Cardiac septum (tissue), 1 donor: ENCODE measurements at places on chromosomes 12 and 14.

- no peak for DNase-seq
Measured at GRCh38 chr14:35287431-35288013, 4.7 kb upstream of the PSMA6 start.

- DNase-seq: no peak
Measured at GRCh38 chr12:1003600-1004271, 12.7 kb downstream of the ERC1 start.

DNA sequence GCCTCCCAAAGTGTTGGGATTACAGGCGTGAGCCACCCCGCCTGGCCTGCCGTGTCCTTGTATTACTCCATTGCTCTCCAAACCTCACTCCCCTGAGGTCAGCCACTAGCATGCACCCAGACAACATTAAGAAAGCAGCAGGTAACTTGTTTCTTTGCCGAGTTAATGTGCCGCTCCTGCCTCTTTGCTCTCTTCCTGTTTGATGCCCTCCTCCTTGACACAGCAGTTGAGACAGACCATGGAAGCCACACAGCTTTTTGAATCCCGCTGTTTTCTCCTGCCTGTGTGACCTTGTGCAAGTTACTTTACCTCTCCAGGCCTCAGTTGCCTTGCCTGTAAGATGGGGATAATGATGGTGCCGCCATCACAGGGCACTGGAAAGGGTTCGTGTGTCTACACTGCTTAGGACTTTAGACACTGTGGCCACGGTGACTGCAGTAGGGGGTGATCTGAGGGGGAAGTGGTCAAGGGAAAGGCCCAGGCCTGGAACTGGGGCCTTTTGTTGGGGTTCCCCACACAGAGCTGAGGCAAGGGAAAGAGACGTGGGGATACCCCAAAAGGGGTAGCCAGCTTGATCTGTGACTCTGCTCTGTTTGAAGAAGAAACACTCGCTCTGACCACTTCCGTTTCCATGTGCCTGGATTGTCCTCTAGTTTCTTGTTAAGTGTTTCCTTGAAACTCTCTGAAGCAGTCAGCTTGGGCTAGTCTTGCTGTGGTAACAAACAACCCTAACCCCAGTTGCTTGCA lies 69.3 kb downstream of the RIN3 start:
- no peak for DNase-seq

GRCh38 chr12:131389054-131390013 lies 321.6 kb upstream of the SFSWAP start:
- DNase-seq: no peak

DNA sequence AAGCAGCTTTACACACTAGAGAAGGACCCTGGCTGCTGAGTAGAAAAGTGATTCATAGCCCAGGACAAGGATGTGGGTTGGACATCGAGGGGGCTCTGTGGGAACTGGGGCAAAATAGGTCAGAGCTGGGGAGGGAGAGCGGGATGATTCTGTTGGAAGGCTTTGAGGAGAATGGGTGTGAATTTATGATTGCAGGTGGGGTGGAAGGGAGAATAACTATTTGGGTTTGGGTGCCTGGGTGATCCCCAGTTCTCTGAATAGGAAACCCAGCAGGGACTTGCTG lies 13.1 kb downstream of the SERPINA3 start:
- no peak for DNase-seq

DNA sequence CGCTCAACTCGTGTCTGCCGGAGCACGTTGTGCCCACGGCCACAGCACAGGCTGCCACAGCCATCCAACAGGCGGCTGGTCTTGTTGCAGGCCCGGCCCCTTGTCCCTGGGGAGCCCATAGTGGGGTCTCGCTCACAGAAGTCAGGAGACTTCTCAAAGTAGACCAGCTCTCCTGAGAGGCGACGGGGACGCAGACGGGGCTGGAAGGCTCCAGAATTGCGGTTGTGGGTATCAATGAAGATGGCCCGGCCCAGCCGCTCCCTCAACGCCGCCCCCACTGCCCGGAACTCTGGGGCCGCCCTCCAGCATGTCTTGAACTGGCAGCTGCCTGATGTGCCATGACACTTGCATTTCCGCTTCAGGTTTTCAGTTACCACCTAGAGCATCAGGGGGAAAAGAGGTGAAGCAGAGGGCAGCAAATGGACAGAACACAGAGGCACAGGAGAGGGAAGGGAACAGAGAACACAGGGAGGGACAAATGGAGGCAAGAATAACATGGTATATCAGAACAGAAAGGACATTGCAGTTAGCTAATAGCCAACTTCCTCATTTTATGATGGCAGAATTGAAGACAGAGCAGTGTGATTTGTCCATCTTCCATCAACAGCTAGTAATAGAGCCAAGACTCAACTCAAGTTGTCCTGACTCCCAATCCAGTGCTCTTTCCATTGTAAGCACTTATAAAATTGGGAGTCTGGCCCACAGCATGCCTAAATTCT lies 5.2 kb downstream of the WNT10B start:
- DNase-seq: no peak

GRCh38 chr14:31457665-31458659 lies 656 bp upstream of the DTD2 start:
- DNase-seq: no peak

DNA sequence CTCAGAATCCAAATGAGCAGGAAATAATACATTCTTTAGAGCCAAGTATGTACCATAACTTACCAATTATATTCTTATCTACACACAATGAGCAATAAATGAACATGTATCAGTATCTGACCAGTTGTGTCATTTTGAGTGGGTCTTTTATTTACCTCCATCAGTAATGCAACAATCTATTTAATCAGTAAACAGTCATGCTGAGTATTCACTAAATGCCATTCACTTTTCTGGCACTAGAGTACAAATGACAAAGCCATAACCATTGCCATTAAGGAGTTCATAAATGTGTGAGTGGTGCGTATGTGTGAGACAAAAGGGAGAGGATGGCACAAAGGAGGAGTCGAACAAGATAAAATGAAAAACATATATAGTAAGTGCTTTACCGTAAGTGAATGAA lies 1.5 kb upstream of the STRAP start:
- no peak for DNase-seq

- no peak for DNase-seq
Measured at GRCh38 chr14:20609215-20610001, 18.2 kb upstream of the RNASE12 start.

GRCh38 chr12:131112021-131112420 lies 158.3 kb downstream of the ADGRD1 start:
- no peak for DNase-seq

- no peak for DNase-seq
Measured at GRCh38 chr14:106562451-106562850, 1036.1 kb downstream of the TMEM121 start.

DNA sequence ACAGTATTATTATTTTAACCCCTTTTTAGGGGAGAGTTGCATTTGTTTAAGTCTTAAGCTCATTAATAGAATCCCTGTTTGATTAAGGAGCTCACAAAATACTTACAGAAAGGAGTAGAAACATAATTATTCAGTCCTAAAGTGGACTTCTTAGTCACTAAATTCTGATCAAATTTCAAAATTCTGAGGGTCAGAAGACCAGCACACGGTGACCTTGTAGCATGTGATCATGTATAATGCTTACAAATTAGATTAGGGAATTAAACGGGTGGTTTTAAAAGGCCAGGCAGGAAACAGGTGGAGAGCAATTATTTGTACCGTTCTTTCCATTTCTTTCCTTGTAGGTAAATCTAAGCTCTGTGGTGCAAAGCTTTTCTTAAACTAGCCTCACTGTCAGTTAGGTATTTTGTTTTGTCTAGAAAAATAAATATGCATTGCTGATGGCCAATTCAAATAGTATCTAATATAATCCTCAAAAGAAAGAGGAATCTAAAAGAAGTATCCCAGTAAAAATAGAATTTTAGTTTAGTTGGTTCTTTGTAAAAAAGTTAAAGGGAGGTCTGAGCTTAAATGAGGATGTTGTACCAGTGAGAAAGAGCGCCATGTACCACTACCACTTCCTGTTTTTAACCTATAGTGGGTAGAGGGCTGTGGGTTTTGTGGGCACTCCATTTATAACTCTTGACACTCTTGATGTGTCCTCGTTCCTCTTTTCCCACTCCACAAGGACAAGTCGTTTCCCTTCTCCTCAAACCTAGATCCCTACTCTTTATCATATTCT lies 51.1 kb downstream of the SLC38A1 start:
- DNase-seq: no peak

GRCh38 chr12:110012659-110013058 lies 13.4 kb downstream of the ANKRD13A start:
- DNase-seq: no peak

GRCh38 chr12:29072631-29073030 lies 76.4 kb upstream of the FAR2 start:
- no peak for DNase-seq

- DNase-seq: no peak
Measured at GRCh38 chr12:29320295-29321085, 60.5 kb downstream of the ERGIC2 start.

- no peak for DNase-seq
Measured at GRCh38 chr12:125871811-125872594, 806.8 kb downstream of the AACS start.

DNA sequence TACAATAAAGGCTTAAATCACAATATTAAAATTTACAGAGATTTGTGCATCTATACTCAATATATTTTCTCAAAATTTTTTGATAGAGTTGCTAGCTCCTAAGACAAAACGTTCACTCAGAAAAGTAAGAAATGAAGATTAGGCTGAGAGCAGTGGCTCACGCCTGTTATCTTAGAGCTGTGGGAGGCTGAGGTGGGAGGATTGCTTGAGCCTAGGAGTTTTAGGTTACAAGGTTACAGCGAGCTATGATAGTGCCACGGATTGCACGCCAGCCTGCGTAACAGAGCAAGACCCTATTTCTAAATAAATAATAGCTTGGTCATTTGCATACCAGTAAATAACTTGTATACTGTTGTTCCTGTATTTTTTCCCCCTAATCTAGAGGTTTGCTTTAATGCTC lies 35.0 kb upstream of the CFL2 start:
- no peak for DNase-seq

GRCh38 chr12:52496590-52497071 lies 3.6 kb upstream of the KRT6A start:
- no peak for DNase-seq

DNA sequence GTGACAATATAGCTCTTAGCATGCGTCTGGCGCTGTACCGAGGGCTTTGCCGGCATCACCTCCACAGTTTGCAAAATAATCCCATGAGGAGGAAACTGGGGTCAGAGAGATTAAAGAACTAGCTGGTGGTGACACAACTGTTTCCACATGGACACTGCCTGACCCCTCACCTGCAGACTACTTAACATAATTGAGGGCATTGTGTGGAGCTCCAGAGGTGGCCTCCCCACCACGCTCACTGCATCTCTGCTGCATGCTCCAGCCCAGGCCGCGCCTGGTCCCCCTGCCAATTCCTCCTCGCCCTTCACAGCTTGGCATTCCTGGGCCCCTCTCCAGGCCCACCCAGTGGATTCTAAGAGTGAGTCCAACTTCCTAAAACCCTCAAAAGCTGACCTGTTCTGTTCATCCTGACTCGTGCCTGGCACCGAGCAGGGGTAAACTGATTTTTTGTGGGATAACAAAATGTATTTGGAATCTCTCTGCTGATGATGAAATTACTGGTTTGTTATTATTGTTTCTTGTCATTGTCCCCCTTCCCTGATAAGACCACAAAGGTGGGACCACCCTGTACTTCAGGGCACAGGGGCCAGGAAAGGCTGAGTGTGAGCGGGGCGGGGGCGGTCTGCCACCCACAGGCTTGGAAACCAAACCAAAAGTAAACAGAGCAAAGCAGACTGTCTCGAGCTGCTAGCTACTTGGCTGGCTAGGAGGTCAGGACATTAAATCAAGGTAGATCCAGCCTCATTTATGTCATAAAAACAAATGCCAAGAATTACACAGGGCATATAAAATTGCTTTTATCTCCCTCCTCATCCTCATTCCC lies 40.6 kb downstream of the CHGA start:
- DNase-seq: no peak

- DNase-seq: no peak
Measured at GRCh38 chr14:65080960-65081747, 21.2 kb downstream of the MAX start.

- no peak for DNase-seq
Measured at GRCh38 chr14:24409956-24410355, 11.2 kb downstream of the NYNRIN start.

GRCh38 chr14:24802236-24802635 lies 168.2 kb upstream of the GZMB start:
- no peak for DNase-seq

GRCh38 chr14:89013098-89013504 lies 188.7 kb downstream of the TTC8 start:
- DNase-seq: no peak

DNA sequence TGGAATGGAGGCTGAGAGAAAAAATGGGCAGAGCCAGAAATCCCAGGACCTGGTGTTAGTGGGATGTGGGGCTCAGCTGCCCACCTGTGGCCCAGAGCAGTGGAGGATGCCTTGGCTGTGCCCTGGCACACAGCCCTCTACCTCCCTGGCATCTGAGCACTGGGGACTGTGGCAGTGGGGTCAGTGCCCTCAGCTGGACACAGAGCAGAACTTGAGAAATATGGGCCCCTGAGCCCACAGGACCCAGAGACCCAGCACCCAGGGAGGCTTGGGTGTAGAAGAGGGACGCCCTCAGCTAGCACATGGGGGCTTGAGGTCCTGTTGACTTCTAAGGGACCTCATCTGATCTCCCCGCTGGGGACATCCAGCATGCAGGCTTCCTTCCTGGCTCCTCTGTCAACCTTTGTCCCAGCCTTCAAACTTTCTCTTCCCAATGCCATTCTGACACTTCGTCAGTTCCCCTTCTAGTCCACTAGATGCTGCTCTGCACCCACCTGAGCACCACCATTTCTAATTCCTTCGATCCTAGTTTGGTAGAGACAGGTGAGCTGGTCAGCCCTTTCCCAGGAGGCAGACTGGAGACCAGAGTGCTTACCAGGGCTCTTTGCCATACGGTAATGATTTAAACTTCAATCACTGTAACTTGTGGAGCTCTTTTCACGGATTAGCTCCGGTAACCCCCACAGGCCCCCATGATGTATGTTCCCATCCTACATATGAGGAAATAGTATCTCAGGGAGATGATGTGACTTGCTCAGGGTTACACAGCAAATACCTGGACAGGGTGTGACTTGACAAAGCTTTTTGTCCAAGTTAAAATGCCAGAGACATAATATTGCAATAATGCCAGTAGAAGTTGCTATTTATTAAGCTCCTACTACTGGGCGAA lies 143.7 kb downstream of the ASCL4 start:
- DNase-seq: no peak

DNA sequence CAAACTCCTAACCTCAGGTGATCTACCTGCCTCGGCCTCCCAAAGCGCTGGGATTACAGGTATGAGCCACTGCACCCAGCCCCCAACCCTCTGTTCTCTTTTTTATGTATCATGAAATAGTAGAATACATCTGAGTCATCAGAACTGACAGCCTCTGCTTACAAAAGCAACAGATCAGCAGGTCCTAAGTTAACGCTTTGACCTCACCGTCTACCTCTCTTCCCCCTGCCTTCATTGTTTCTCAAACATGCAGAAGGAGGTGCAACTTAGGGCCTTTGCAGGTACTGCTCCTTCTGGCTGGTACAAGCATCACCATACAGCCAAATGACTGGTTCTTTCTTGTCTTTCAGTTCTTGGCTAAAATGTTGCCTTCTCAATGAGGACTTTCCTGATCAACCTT lies 249.2 kb downstream of the PAWR start:
- no peak for DNase-seq
